ENCODE measurements at places on chromosomes 4 and X.

DNA sequence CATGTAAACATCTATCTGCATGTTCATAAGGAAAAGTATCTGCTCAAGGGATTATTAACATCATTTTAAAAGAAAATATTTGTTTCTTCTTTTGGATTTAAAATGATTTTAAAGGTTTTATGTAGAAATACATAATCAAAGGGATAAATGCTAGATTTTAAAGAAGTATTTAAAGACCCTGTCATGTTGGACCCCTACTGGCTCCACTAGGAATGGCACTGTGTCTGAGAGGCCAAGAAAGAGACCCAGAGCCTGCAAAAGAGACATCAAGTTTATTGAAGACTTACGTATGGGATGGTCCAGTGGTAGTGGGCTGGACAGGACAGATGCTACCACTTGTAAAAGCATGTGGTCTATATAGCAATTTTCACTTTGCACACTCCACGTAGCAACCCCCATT, 78.7 kb upstream of the PCDH18 start:
- DNase-seq: no peak

- no peak for DNase-seq
Measured at GRCh38 chrX:153526042-153526441, 8.6 kb downstream of the ATP2B3 start.

- no peak for DNase-seq
Measured at GRCh38 chrX:56107320-56107719, 124.8 kb upstream of the KLF8 start.

GRCh38 chr4:72440386-72440785, 128.6 kb downstream of the ADAMTS3 start:
- no peak for DNase-seq

- peak; percentile 20 for DNase-seq
Measured at GRCh38 chr4:4428966-4429875, 42.3 kb downstream of the NSG1 start.

GRCh38 chrX:111041018-111041462, 55.0 kb upstream of the PAK3 start:
- DNase-seq: no peak

- DNase-seq: no peak
Measured at GRCh38 chr4:165612936-165613335, 234.1 kb downstream of the CPE start.

DNA sequence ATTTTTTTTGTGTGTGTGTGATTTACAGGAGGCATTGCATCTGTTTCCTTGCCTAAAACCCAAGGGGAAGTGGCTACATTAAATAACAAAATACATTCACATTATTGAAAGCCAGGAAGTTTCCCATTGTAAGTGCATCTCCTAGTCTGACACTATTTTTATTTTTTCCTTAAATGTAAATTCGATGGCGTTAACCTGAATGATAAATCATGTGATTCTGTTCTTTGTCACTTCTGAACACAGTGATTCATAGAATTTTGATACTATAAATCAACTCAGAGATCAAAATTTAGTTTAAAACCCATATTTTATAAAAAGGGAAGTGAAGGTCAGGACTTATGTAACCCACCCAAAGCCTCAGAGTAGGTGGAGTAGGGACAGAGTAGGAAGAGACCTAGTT, 258.1 kb downstream of the GABRG1 start:
- no peak for DNase-seq

DNA sequence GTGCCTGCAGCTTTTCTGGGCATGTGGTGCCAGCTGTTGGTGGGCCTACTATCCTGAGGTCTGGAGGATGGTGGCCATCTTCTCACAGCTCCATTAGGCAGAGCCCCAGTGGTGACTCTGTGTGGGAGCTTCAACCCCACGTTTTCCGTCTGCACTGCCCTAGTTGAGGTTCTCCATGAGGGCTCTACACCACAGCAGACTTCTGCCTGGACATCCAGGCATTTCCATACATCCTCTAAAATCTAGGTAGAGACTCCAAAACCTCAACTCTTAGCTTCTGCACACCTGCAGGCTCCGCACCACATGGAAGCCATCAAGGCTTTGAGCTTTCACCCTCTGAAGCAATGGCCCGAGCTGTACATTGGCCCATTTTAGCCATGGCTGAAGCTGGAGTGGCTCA, 153.3 kb upstream of the PGRMC2 start:
- DNase-seq: no peak

GRCh38 chr4:74893171-74893570, 39.7 kb upstream of the PARM1 start:
- no peak for DNase-seq
